ENCODE measurements at places on chromosomes 2 and 18.

DNA sequence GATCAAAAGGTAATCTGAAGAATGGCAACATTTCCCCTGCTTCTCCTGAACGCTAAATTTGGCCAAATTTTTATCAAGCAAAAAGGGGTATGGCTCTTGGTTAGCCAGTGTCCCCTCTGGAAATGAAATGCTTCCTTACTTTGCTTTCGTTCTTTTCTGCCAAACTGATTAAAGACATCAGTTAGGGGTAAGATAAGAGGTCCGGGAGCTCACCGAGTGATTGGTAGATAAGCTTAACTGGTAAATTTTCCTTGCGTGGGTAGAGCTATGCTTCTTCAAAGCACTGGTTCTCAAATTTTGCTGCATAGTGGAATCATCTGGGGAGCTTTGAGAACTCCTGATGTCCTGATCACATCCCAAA, 62.7 kb upstream of the MAPRE2 start:
- no peak for DNase-seq

DNA sequence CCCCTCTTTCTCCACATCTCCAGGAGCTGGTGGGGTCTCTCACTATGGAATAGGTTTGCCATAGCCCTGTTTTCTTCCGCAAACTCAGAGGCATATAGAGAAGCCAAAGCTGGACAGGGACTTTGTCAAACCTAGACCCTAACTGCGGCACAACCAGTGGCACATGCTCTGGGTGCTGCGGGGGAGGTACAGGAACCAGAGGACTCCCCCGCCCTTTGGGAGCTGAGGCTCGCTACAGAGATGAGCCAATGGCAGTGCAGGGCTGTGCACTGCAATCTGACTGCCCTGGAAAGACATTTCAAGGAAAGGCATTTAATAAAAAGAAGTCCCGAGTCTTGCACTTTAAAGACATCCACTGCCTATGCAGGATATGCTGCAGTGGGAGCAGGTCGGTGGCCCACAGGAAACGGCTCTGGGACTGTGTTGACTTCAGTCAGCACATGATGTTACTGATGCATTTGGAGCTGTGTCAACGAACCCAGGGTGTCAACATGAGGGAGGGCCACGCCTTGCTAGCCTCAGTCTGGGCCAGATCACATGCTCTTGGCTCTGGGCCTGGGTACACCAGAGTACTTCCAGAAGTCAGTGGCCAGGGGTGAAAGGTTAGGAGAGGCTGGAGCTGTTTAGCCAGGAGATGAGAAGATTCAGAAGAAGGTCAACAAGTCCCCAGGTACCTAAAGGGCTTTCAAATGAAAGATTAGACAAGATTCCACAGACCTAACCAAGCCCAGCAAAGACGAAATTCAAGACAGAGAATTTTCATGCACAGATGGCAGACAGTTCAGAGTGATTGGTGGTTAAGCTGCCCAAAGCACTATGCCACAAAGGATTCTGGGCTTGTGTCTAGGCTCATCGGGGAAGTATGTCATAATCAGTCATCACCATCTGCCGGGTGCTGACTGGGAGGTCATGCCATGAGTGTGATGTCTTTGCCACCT, 8.2 kb downstream of the SLC35F6 start:
- no peak for DNase-seq

DNA sequence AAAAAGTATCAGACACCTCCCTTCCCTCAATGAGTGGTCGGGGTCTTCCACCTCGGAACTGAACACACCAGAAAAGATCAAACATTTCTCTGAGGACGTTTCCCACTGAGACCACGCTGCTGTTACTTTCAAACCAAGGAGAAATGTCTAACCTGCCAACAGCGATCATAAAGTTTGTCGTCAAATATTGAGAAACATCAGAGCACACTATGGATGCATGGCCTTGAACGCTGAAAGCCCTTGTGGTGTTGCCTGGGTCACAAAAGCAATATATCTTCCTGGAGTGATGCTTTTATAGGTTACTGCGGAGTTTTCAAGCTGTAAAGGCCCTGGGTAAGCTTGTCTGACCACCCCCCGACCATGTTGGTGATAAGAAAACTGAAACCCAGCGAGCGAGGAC, 70.2 kb upstream of the ID2 start:
- DNase-seq, result no peak

- peak; percentile 79 for DNase-seq
Measured at GRCh38 chr18:44848644-44849335, 168.1 kb downstream of the SETBP1 start.

DNA sequence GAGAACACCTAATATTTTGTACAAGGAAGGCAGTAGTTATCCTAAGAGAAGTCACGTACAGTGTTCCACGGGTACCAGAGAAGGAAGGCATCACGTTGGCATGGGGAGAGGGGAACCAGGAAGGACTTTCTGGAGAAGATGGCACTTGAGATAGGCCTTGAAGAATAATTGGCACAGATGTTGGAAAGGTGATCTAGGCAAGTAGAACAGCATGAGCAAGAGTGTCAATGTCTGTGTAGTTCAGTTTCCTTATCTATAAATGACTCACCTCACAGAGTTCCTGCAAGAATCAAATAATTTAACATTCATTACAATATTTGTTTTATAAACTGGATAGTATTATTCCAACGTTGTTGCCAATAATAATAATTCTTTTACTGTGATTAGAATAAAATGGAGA, 48.3 kb upstream of the BZW1 start:
- DNase-seq, result no peak

DNA sequence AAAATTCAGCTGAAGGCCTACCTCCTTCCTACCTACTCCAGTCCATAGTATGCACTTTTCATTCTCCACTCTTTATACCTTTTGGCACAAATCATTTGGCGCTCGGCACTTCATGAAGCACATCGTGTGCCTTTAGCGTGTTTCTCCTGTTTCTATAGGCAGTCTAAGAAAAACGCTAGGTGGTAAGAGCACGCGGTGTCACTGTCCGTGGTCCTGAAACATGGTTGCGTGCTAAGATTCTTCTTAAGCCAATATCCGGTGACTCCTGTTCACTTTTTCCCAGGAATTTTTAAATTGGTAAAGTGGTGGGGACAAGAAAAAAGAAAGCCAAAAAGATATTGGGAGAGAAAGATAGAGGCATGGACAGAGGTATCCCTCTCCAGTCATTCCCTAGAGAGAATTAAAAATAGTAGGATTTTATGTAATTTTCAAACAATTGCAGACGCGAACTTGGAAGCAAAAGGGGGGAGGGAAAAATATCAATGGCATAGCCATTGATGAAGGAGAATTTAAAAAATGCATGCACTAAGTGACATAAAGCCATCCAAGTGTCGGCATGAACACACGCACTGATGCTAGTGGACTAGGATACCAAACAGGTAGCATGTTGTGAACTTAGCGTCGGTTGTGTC, 1.4 kb upstream of the CTNNA2 start:
- no peak for DNase-seq

GRCh38 chr2:73187549-73187948, 14.8 kb upstream of the NOTO start:
- DNase-seq, result no peak

- peak; percentile 19 for DNase-seq
Measured at GRCh38 chr2:95391641-95392310, 10.7 kb upstream of the FAHD2A start.

- DNase-seq, result no peak
Measured at GRCh38 chr2:64543008-64543697, 19.0 kb downstream of the AFTPH start.

DNA sequence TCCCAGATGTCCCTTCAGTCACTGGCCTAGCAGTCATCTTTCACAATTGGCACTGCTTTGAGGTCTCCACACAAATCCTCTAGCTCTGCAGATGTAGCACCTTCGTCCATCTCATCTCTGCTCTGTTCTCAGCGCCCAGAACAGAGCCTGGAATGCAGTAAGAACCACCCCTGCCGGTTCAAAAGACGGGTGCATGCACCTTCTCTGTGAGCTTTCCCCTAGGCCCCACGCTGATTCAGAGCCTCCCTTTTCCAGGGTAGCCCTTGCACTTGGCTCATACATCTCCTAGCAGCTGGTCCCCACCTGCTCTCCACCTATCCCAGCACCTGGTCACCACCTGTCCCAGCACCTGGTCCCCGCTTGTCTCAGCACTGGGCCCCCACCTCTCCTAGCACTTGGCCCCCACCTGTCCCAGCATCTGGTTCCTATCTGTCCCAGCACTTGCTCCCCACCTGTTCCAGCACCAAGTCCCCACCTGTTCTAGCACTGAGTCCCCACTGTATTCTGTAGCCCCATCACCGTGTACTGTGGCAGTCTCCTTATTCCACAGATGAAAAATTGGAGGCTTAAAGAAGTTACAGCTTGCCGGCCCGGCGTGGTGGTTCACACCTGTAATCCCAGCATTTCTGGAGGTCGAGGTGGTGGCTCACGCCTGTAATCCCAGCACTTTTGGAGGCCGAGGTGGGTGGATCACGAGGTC, 4.7 kb upstream of the KCNF1 start:
- DNase-seq, result no peak

DNA sequence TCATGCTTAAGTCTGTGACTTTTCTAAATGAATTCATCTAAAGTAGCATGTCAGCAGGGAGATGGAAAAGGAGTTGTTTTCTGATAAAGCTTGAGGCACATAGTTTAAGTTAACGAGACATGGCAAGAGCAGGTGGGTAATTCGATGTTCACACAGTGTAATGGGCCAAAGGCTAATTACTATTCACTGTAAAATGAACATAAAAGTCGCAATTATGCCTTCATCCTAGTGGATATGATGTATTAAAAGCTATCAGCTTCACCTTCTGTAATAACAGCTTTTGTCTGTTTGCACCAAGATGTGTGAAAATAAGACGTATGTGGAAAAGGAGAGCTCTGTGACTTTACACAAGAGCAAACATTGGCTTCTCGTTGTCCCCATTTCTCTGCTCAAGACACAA, 94.2 kb upstream of the CDH20 start:
- DNase-seq, result no peak

GRCh38 chr2:25161055-25161781, 7.2 kb downstream of the POMC start:
- no peak for DNase-seq

DNA sequence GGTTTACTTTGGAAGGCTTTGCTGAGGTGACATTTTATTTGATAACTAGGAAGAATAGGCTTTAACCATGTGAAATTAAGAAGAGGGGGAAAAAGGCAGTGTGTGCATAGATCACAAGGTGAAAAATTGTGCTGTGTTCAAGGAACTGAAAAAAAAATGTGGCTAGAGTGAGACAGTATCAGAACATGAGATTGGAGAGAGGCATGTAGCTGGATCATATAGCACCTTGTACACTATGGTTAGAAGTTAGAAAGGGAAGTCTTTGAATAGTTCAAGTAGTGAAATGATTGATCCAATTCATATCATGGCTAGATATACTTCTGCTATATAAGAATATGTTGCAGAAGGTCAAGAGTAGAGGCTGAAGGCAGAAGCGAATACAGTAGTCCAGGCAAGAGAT, 12.3 kb upstream of the TNFRSF11A start:
- DNase-seq, result no peak

GRCh38 chr2:11019614-11020013, 107.9 kb downstream of the KCNF1 start:
- DNase-seq, result no peak

GRCh38 chr18:75250471-75250821, 39.8 kb downstream of the TSHZ1 start:
- no peak for DNase-seq

DNA sequence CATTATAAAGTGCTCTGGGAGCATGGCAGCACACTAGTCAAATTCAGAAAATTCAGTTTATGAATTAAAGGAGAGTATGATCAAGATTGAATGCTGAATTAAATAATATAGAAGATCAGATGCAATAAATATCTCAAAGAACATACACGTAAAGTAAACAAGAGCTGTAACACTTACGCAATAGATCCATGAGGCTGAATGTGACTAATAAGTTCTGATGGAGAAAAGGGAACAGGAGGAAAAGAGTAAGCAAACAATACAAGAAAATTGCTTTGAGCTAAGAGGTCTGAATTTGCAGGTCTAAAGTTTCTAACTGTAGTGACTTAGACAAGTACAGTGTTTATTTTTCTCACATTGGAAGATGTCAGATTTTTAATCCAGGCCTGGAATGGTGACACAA, 646.7 kb upstream of the ZNF804A start:
- DNase-seq, result no peak

- no peak for DNase-seq
Measured at GRCh38 chr2:208156439-208156838, 7.0 kb downstream of the CRYGA start.

DNA sequence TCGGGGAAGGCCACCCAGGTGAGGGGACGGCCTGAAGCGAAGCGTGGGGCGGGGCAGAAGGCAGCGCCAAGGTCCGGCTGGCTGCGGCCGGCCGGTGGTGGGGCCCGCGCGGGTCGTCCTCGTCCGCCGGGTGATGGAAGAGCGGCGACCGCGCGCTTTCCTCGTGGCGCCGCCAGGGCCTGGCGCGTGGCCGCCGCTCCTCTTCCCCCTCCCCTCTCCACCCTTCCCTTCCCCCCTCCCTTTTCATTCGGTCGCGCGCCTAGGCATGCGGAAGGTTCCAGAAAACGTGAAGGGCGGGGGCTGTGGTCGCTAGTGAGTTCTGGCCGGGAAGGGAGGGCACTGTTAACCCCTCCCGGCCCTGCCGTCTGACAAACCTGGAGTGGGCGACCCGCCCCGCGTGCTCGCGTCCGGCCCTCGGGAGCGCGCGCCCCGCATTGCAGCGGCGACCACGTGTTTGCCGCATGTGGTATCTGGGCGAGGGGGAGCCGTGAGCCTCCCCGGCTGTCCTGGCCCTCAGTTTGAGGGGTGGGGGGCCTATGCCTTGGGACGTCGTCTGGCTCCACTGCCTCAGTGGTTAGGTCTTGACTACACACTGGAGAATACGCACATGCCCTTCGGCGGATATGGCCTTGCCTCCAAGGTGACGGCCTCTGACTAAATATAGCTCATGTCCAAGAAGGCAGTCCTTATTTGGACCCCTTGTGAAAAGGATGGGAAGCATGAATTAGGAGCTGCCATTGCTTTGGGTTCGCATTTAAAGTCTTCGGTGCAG, 579 bp downstream of the MAT2A start:
- DNase-seq, result peak; percentile 27

DNA sequence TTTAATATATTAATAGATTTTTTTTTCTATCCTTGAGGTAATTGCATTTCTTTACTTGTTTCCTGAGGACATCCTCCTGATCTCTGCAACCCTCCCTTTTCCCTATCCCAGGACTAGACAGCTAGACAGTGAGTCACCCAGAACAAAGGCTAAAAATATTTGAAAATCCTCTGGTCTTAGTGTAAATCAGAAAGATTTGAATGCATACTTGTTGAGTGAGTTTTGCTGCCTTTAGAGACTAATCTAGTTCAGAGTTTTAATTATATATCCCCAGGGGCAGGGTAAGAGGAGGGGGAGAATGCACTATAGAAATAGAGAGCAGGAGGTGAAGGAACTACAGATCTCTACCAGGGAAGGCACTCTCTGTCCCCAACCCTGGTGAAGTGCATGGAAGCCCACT, 202.3 kb upstream of the TCF4 start:
- DNase-seq, result no peak

- no peak for DNase-seq
Measured at GRCh38 chr2:109558076-109558882, 55.5 kb downstream of the SEPTIN10 start.

GRCh38 chr2:113762377-113763118, 6.1 kb upstream of the SLC35F5 start:
- DNase-seq, result no peak

All from DMS79 treated with DMSO at 0.1 percent for 48 hours (cell line).